ENCODE measurements at places on chromosomes 5 and 9.
A peak's percentile ranks its signal among the peaks of the same experiment; 100 is the strongest.

DNA sequence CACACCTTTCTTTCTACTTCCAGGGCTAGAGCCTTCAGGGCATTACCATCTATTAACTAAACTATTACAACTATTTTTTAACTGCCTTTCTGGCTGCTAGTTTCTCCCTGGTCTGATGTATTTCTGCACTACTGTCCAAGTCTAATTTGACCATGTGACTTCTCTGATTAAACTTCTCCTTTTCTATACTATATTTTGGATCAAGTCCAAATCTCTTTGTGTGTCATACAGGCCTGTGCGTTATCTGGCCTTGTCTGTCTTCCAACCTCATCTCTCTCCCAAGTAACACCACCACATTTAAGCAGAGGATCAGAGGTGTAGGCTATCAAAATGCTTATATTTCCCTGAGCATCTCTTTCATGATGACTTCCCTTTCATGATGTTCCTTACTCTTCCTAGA, 47.2 kb upstream of the OR13F1 start:
- no peak for DNase-seq

DNA sequence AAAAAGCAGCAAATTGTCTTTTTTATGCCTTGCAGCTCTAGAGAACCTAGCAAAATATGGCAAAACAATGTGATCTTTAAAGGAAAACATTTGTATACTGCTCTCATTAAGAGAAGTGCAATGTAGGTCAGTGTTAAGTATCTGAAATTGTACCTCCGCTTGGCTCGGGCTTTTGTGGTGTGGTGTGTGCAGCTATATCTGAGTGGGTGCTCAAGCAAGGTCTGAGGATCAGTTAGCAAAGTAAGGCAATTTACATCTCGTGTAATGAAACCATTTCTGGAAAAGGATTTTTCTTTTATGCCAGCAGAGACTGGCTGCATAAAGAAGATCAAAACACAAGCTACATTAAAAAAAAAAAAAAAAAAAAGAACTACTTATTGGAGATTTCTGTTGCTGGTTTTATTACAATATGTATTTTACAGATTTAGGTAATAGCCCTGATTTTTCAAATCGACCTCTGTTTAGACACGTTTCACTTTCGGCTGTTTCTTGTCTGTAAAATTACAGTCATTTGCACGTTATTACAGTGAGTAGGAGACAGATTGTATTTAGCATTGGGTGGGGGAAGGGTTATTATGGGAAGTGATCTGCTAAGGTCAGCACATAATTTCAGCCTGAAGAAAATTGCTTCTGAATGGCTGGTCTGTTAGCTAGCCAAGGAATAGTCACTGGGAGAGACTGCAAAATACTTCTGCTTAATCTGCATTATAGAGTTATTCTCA, 7.9 kb upstream of the ZNF608 start:
- DNase-seq = no peak

GRCh38 chr5:5155617-5156016, 15.5 kb downstream of the ADAMTS16 start:
- DNase-seq = no peak

- no peak for DNase-seq
Measured at GRCh38 chr9:92971121-92971520, 23.8 kb downstream of the FGD3 start.

DNA sequence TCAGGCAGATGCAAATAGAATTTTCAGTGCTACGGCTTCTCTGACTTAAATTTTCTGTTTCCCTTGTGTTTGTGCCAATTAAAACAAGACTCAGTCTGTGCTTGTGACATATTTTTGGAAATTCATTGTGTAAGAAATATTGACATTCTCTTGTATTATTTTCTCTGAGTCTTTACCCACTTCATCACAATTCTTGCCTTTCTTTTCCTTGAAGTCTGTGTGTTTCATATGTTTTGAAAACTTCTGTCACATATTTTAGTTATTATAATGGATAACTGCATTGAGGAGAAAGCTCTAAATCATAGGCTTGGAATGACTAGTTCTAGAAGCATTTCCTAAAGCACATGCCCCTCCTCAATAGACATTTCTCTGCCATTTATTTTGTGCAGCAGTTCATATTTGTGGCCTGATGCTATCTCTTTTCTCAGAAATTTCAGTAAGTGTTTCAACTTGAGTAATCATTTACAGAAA, 206.6 kb downstream of the PALM2AKAP2 start:
- no peak for DNase-seq

- DNase-seq = no peak
Measured at GRCh38 chr5:112059579-112060135, 302.7 kb upstream of the NREP start.

GRCh38 chr9:124349267-124349666, 66.0 kb downstream of the PSMB7 start:
- DNase-seq = peak; percentile 40

DNA sequence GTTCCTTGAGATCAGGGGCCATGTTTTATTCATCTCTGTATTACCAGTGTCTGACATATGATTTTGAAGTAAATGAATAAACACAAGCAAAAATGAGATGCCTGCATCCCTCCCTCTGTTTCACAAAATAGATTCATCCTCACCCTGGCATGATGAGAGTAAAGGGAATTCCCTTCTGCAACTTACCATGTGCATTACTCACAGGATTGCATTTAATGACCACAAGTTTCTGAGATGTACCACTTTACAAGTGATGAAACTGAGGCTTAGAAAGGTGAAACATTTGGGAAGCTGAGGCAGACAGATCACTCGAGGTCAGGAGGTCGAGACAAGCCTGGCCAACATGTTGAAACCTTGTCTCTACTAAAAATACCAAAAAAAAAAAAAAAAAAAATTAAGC, 74.2 kb upstream of the TNFSF8 start:
- no peak for DNase-seq

DNA sequence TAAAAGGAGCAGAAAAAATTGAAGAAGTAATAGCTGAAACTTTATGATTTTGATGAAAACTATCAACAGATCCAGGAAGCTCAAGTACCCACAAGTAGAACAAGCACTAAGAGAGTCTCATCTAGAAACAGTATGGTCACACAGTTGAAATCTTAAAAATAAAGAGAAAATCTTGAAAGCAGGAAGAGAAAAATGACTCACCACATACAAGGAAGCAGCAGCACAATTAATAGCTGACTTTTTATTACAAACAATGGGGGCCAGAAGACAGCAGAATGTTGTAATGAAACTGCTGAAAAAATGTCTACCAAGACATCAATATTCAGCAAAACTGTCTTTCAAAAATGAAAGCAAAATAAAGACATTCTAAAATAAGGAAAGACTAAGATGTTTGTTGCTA, 1108.3 kb upstream of the DMAC1 start:
- no peak for DNase-seq

GRCh38 chr9:99822109-99822805, 572 bp downstream of the NR4A3 start:
- peak; percentile 92 for DNase-seq

- DNase-seq = no peak
Measured at GRCh38 chr5:167821151-167821550, 470.3 kb upstream of the WWC1 start.

DNA sequence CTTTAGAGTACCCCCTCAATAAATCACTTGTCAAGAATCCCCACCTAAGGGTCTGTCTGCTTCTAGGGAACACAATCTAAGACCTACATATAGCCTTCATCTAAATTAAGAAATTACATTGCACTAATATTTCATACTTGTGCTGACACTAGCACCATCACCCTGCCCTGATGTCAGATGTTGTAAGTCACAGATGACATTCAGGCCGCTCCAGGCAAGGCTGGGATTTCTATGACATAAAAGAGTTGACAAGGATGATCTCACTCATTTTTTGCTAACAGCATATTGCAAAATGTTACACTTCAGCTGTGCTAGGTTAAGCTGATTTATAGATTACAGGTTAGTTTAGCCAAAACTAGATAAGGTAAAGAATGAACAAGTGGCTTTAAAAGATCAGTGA, 372.5 kb upstream of the GRIA1 start:
- DNase-seq = no peak

DNA sequence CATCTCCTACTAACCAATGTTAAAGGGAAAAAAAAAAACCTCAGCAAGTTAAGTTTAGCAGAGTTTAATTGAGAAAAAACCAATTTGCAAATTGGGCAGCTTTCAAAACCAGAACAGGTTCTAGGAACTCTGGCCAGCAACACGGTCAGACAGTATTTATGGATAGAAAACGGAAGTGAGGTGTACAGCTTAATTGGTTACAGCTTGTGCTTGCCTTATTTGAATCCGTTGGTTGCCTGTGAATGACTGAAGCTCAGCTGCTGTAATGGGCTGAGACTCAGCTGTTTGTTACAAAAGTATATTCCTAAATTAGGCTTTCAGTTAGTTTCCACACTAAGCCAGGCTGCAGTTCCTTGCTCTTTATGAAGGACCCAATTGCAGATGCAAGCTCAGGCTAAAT, 217.0 kb downstream of the SREK1 start:
- no peak for DNase-seq

DNA sequence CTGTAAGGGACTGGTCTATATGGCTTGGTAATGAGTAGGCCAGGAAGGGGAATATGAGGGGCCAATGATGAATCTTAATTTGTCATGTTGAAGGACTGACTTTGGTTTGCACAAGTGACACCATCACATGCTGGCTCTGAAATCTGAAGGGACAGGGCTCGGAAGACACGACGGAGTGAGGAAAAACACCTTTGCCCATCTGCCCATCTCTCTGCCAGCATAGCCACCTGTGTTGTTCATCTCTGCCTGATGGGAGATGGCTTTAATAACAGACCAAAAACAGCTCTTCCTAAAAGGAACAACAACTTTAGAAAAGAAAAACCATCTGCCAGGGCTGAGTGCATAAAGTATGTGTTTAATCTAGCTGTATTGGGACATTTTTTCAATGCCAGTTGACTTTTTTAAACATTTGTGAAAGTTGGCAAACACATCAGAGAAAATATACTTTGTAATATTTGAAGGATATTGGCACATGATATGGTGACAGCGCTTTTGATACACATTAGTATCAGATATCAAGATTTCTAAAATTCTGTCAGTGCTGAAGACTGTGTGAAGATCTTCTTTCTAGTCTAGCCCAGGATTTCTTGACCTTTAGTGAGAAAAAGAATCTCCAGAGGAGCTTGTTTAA, 27.1 kb downstream of the ABLIM3 start:
- no peak for DNase-seq

DNA sequence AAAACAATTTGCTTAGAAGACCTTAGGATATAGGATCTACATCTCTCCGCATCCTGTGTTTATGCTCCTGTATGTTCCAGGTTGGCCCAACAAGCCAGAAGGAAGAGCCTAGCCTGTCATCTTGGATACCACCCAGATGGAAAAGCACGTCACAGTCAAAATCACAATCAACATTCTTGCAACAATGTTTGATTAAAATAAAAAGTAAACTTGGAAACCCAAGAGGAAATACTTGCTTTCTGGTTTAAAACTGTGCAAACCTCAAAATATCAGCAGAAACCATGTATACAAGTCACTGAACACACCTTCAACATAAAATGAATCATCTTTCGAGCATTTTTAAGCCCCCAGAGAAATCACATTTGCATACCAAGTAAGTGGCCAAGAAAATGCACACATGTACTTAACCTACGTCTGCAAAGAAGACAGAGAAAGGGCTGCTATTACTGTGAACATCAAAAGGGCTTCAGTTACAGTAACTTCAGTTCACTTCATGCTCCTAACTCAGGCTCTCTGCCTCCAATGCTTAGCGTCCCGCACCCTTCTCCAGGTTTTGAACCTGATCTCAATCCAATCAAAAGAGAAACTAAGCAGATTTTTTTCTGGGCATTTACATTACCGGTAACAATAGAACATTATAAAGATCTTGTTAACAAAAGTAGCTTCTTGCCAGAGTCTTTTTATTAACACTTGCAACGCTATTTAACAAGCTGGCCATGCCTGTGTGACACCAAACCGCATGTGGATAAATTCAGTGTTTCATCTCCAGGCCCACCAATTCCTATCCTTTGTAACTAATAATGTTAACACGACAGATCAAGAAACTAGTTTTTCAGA, 1.3 kb downstream of the ENC1 start:
- DNase-seq = no peak

- no peak for DNase-seq
Measured at GRCh38 chr5:104909803-104910202, 1347.2 kb upstream of the NUDT12 start.

GRCh38 chr9:135144581-135145170, 57.2 kb downstream of the OLFM1 start:
- DNase-seq = no peak

- no peak for DNase-seq
Measured at GRCh38 chr9:13480693-13481092, 201.2 kb upstream of the MPDZ start.

GRCh38 chr9:126171641-126172040, 155.0 kb upstream of the MVB12B start:
- no peak for DNase-seq

DNA sequence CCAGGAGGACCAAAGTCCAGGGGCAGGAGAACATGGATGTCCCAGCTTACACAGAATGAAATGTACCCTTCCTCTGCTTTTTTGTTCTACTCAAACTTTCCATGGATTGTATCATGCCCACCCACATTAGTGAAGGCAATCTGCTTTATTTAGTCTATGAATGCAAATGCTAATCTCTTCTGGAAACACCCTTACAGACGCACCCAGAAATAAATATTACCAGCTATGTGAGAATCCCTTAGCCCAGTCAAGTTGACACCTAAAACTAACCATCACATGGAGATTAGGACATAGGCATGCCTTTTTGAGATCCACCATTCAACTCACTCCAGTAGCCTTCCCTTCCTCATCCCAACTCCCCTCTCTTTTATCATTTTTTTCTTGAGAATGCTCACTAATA, 6.1 kb upstream of the SPTLC1 start:
- DNase-seq = no peak

GRCh38 chr9:131733541-131734061, 6.3 kb downstream of the RAPGEF1 start:
- DNase-seq = peak; percentile 40

DNA sequence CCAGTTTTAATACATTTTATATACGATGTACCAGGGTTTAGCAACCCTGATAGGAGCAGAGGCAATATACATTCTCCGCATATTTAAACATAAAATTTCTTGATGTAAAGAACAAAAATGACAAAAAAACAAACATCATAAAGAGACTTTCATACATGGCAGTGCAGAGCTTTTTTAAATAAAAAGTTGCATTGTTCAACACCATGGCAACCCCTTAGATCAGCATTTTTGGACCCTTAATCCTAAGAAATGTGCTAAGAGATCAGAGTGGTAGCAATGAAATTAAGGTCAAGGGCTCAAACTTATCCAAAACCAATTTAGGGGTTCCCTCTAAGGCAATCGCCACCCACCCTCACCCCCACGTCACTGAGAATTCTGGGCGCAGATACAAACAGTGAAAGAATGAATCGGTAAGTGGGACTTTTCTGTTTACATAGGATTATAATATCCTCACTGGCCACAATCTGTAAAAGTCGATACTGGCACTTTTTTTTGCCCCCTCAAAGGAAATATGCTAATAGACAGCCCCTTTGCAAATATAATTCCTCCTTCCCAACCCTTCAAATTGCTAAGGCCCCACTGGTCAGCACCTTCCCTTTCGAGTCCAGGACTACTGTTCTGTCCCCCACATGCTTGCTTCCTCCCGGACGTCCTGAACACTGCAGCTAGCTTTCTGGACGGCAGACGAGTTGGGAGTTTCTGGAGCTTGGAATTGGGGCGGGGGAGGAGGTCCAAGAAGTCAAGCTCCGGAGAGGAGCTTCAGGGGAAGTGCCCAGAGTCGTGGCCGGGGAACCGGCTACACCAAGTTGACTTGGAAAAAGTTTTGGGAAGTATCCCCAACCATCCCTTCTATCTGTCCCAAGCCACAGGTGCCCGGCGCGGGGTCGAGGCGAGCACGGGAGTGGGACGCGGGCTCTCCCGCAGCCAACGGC, 2.2 kb downstream of the GAS1 start:
- DNase-seq = no peak
